ENCODE measurements at places on chromosomes 7 and 10. TPM values are rescaled to one million over a fixed set of nuclear protein-coding genes. Genes with fewer than 3 reads are reported as not detected.

The SLC39A12 gene
- not detected for total RNA-seq

- no peak overlapping the region for H3K27ac ChIP-seq
- H3K4me3 ChIP-seq: no peak overlapping the region
- no peak for DNase-seq
- no peaks in the 10 kb centered on the region for H3K36me3 ChIP-seq
These were observed 121.6 kb downstream of the TMEM168 start for GRCh38 chr7:112668561-112668960.

- H3K4me3 ChIP-seq: no peak overlapping the region
- DNase-seq: no peak
- H3K27me3 ChIP-seq: no peaks in the 10 kb centered on the region
- no peaks in the 10 kb centered on the region for H3K36me3 ChIP-seq
These were observed 12.0 kb upstream of the UBE2D1 start for GRCh38 chr10:58322835-58323209.

- H3K27ac ChIP-seq: no peak overlapping the region
- no peaks in the 10 kb centered on the region for H3K36me3 ChIP-seq
- no peak for DNase-seq
- no peak overlapping the region for H3K4me3 ChIP-seq
- H3K4me1 ChIP-seq: peaks cover 10% of the 10 kb centered on the region
These were observed 279.8 kb upstream of the ZNF32 start for GRCh38 chr10:43928425-43928968.

DNA sequence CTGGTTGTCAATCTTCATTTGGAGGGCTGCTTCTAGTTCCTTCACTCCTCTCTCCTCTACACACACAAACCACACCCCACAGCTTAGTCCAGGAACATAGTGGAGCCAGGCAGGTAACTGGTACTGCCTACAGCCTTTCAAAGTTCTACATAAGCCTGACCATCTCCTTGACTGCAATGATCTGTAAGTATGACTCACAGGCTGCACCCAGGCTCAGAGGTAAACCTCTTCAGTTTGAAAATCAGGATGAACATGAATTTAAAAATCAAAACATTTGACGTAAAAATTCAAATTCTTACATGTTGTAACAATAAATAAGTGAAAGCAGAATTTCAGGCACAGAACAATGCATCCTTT, 68.7 kb upstream of the C10orf120 start:
- no peaks in the 10 kb centered on the region for H3K4me1 ChIP-seq
- H3K27ac ChIP-seq: no peak overlapping the region
- H3K4me3 ChIP-seq: no peak overlapping the region
- DNase-seq: no peak

The TSPAN33 gene
- 13.1 TPM for total RNA-seq

GRCh38 chr7:127189886-127190285, 62.9 kb downstream of the GRM8 start:
- no peaks in the 10 kb centered on the region for H3K4me1 ChIP-seq
- DNase-seq: peak; percentile 18
- no peaks in the 10 kb centered on the region for H3K36me3 ChIP-seq
- H3K27ac ChIP-seq: no peak overlapping the region

- no peaks in the 10 kb centered on the region for H3K36me3 ChIP-seq
- H3K27me3 ChIP-seq: no peaks in the 10 kb centered on the region
- H3K27ac ChIP-seq: no peak overlapping the region
- no peak overlapping the region for H3K4me3 ChIP-seq
- DNase-seq: no peak
These were observed 686.8 kb upstream of the LRRTM3 start for GRCh38 chr10:66239062-66239461.

DNA sequence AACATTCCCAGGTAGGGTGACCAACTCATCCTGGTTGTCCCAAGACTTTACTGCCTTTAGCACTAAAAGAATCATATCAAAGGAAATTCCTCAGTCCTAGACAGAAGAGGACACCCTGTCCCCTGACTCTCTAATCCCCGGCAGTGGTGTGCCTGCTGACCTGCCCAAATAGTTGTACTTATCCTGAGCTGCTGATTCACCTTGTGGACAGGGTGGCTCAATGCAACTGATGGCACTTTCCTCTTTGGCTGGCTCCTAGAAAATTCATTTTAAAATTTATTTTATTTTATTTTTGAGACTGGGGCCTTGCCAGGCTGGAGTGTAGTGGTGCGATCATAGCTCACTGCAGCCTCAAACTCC, 111.7 kb downstream of the JCAD start:
- no peaks in the 10 kb centered on the region for H3K27me3 ChIP-seq
- peak overlapping the region; percentile 77 for H3K27ac ChIP-seq
- no peak for DNase-seq
- no peak overlapping the region for H3K4me3 ChIP-seq
- no peaks in the 10 kb centered on the region for H3K36me3 ChIP-seq
- peaks cover 23% of the 10 kb centered on the region for H3K4me1 ChIP-seq

DNA sequence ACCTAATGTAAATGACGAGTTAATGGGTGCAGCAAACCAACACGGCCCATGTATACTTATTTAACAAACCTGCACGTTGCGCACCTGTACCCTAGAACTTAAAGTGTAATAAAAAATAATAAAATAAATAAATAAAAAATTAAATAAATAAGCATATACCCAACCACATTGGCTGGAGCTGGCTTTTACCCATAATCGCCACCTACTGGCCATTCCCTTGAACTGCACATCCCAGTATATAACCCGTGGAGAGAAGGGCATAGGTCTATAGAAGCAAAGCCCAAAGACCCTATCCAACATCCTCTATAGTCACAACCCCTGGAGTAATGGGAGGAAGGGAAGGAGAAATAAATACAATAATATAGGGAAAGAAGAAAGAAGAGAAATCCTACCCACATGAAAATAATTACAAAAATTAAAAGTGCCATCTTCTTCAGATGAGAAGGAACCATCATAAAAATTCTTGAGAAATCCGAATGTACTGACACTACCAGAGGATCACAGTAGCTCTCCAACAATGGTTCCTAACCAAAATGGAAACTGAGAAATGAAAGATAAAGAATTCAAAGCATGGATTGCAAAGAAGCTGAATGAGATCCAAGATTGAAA, 65.6 kb downstream of the TWIST1 start:
- no peak overlapping the region for H3K27ac ChIP-seq
- H3K27me3 ChIP-seq: no peaks in the 10 kb centered on the region
- no peaks in the 10 kb centered on the region for H3K36me3 ChIP-seq
- DNase-seq: no peak

GRCh38 chr7:92955081-92955480, 118.7 kb upstream of the CDK6 start:
- DNase-seq: no peak
- no peaks in the 10 kb centered on the region for H3K27me3 ChIP-seq
- H3K4me3 ChIP-seq: no peak overlapping the region

DNA sequence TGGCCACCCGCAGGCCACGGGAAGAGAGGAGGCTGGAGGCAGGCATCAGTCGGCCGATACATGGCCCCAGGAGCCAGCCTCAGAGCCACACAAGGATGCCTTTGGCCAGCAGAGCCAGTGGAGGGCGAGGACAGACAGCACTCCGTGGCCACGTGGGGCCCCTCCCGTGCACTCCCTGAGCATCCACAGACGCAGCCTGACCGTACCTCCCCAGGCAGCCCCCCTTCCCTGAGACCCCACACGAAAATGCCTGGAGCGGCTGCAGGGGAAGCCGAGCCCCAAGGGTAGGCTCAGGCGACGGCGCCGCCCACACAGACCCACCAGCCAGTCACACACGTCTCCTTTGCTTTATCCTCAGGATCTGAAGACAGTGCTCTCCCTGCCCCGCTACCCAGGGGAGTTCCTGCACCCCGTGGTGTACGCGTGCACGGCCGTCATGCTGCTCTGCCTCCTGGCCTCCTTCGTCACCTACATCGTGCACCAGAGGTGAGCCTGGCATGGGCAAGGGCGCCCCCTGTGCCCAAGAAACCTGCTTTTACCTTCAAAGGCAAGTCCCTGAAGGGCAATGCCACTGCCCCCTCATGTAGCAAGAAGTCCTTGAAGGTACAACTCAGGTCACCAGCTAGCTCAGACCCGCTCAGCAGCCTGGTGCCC, 9.0 kb downstream of the ADGRA1 start:
- no peak overlapping the region for H3K27ac ChIP-seq
- no peak overlapping the region for H3K4me3 ChIP-seq
- H3K36me3 ChIP-seq: no peaks in the 10 kb centered on the region
- no peaks in the 10 kb centered on the region for H3K4me1 ChIP-seq
- peaks cover 66% of the 10 kb centered on the region for H3K27me3 ChIP-seq

DNA sequence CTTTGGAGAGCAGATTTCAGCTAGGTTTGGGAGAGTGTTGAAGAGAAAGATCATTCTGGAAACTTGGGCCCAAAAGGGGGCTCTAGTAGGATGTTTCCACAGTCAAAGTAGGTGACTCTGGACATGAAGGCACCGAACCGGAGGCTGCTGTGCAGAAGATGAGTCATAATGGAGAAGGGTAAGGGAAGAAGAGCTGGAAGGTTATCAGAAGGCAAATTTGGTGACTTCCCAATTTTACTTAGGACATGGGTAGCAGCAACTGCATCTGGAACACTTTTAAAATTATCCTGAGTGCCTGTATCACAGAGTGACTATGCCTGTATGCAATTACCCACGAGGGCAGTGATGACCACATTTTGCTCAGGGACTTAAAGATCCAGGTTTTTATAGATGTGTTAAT, 38.8 kb downstream of the PIK3AP1 start:
- H3K4me1 ChIP-seq: no peaks in the 10 kb centered on the region
- H3K27ac ChIP-seq: no peak overlapping the region
- H3K4me3 ChIP-seq: no peak overlapping the region
- no peak for DNase-seq
- H3K27me3 ChIP-seq: no peaks in the 10 kb centered on the region
- no peaks in the 10 kb centered on the region for H3K36me3 ChIP-seq

- no peak overlapping the region for H3K27ac ChIP-seq
- no peaks in the 10 kb centered on the region for H3K36me3 ChIP-seq
- H3K4me3 ChIP-seq: no peak overlapping the region
- no peaks in the 10 kb centered on the region for H3K4me1 ChIP-seq
- no peaks in the 10 kb centered on the region for H3K27me3 ChIP-seq
These were observed 610.2 kb downstream of the AUTS2 start for GRCh38 chr7:70208236-70209063.

DNA sequence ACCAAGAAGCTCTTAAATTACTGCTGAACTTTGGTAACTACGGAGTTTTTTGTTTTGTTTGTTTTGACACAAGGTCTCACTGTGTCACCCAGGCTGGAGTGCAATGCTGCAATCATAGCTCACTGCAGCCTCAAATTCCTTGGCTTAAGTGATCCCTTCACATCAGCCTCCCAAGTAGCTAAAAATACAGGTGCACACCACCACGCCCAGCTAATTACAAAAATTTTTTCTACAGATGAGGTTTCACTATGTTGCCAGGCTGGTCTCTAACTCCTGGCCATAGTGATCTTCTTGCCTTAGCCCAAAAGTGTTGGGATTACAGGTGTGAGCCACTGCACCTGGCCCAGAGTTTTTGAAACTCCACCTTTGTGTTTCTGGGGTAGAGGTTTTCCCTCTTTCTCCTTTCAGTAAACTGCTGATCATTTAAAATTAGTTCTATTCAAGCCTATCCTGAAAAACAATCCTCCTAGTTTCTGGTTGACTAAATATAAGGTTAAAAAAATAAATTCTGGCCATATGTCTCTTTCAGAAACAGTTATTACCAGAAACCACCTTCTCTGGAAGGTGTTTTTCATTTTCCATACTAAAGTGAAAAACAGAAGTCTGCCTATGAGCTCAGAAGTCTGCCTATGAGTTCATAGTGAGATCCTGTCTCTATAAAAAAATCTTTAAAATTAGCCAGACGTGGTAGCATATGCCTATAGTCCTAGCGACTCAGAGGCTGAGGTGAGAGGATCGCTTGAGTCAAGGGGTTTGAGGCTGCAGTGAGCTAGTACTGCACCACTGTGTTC, 63.9 kb downstream of the VOPP1 start:
- H3K4me3 ChIP-seq: no peak overlapping the region
- peaks cover 11% of the 10 kb centered on the region for H3K4me1 ChIP-seq
- H3K27ac ChIP-seq: no peak overlapping the region

GRCh38 chr10:132477398-132478340, 59.9 kb upstream of the INPP5A start:
- no peak overlapping the region for H3K27ac ChIP-seq
- H3K4me1 ChIP-seq: no peaks in the 10 kb centered on the region
- H3K27me3 ChIP-seq: no peaks in the 10 kb centered on the region
- no peaks in the 10 kb centered on the region for H3K36me3 ChIP-seq

The CALHM3 gene
- total RNA-seq: not detected

The LRRC18 gene
- total RNA-seq: not detected

The COL17A1 gene
- total RNA-seq: 0.10 TPM

GRCh38 chr10:1025683-1026082, at the start of gene IDI2:
Gene IDI2, minus strand, starts transcription at chr10:1025859. Its CDS starts 1,136 bp downstream, at chr10:1024723.
- no peaks in the 10 kb centered on the region for H3K27me3 ChIP-seq
- H3K4me1 ChIP-seq: no peaks in the 10 kb centered on the region
- no peak for DNase-seq
- peak within 1 kb of the TSS; percentile 50 for H3K27ac ChIP-seq
- no peaks in the 10 kb centered on the region for H3K36me3 ChIP-seq

GRCh38 chr10:114283535-114284234, 44.6 kb downstream of the VWA2 start:
- no peaks in the 10 kb centered on the region for H3K27me3 ChIP-seq
- no peak overlapping the region for H3K4me3 ChIP-seq
- H3K27ac ChIP-seq: no peak overlapping the region
- no peak for DNase-seq
- no peaks in the 10 kb centered on the region for H3K36me3 ChIP-seq
- H3K4me1 ChIP-seq: no peaks in the 10 kb centered on the region

- H3K36me3 ChIP-seq: no peaks in the 10 kb centered on the region
- no peak for DNase-seq
- H3K27me3 ChIP-seq: no peaks in the 10 kb centered on the region
- H3K4me1 ChIP-seq: peaks cover 10% of the 10 kb centered on the region
- no peak overlapping the region for H3K27ac ChIP-seq
- no peak overlapping the region for H3K4me3 ChIP-seq
These were observed 5.3 kb downstream of the TBC1D12 start for GRCh38 chr10:94407668-94408067.

The LRGUK gene
- total RNA-seq: 0.47 TPM

GRCh38 chr7:17041324-17041723, 159.5 kb upstream of the AGR3 start:
- H3K36me3 ChIP-seq: no peaks in the 10 kb centered on the region
- H3K4me3 ChIP-seq: no peak overlapping the region
- H3K27ac ChIP-seq: peak overlapping the region; percentile 74
- H3K4me1 ChIP-seq: peaks cover 28% of the 10 kb centered on the region
- peak; percentile 16 for DNase-seq
- H3K27me3 ChIP-seq: no peaks in the 10 kb centered on the region

The ADCY1 gene
- 3.1 TPM for total RNA-seq

GRCh38 chr10:80104066-80104926, 25.8 kb downstream of the TMEM254 start:
- H3K4me3 ChIP-seq: no peak overlapping the region
- no peak overlapping the region for H3K27ac ChIP-seq
- peak; percentile 31 for DNase-seq
- peaks cover 23% of the 10 kb centered on the region for H3K4me1 ChIP-seq
- no peaks in the 10 kb centered on the region for H3K27me3 ChIP-seq
- H3K36me3 ChIP-seq: no peaks in the 10 kb centered on the region

The AOAH gene
- total RNA-seq: 1.6 TPM

The ZNF282 gene
- total RNA-seq: 10.9 TPM
